H1 (cell line): ENCODE measurements at places on chromosomes 7 and 10. TPM values are rescaled to one million over a fixed set of nuclear protein-coding genes. Genes with fewer than 3 reads are reported as not detected.

EBLN1 gene
- not detected in 2 replicates for total RNA-seq

MLXIPL gene
- total RNA-seq: 8.6 and 9.4 TPM in 2 replicates

IDI2 gene
- total RNA-seq: not detected in 2 replicates

CALCR gene
- 3.0 and 3.6 TPM in 2 replicates for total RNA-seq

AFAP1L2 gene
- 6.2 and 6.4 TPM in 2 replicates for total RNA-seq

TET1 gene
- 68.5 and 69.3 TPM in 2 replicates for total RNA-seq

SPACDR gene
- 0.33 TPM in 1 of 2 replicates, not detected in the other for total RNA-seq

- no peak overlapping the region for H3K27ac ChIP-seq
- H3K27me3 ChIP-seq: no peaks in the 10 kb centered on the region
- DNase-seq: no peak
These were observed 44.7 kb upstream of the GARS1 start for GRCh38 chr7:30549931-30550493.

DNA sequence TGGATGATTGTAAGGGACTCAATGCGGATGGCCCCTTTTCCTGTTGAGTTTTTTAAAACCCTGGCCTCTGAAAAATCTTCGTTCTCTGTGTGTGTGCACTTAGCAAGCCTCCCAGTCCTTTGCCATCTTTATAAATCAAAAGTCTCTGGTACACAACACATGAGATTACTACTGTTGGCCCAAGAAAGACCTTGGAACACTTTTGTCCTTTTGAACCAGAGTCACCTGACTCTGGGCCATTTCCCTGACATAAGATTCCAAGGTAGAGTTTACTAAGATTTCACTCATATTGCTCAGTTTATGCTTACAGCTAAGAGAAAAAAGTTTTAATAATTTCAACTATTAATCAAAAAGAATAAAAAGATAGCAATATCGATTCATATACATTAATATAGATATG, 64.7 kb upstream of the IFRD1 start:
- H3K27me3 ChIP-seq: no peaks in the 10 kb centered on the region
- no peak overlapping the region for H3K4me3 ChIP-seq
- no peak for DNase-seq
- H3K4me1 ChIP-seq: no peaks in the 10 kb centered on the region
- no peaks in the 10 kb centered on the region for H3K36me3 ChIP-seq
- no peak overlapping the region for H3K27ac ChIP-seq

DNA sequence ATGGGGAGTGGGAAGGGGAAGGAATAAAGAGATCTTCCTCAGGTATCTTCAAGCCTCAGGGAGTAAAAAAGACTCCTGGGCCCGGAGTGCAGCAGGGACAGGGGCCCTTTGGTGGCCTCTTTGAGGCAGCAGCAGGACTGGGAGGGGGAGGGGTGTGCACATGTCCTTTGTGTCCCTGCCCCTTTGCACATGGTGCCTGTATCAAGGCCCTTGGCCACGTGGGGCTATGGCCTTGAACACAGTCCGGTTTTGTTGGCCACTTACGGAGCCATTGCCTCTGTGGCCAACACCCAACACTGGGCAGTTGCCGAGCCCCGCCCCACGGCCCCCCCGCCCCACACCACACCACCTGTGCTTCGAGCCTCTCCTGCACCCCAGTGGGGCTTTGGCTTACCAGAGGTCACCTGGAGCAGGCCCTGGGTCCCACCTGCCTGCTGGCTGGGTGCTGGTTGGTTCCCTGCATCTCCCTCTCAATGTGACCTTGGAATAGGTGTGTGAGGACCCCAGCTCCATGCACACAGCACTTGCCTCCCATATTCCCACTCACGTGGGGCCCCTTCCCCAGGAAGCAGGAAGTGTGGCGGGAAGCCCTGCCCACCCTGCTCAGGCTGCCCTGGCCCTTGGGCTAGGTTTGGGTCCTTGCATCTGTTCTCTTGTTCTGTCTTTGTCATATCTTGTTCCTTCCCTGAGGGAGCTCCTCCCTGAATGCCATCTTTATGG, 5.4 kb downstream of the SAP25 start:
- DNase-seq: no peak
- H3K27ac ChIP-seq: no peak overlapping the region
- H3K36me3 ChIP-seq: no peaks in the 10 kb centered on the region
- peaks cover 48% of the 10 kb centered on the region for H3K4me1 ChIP-seq

- no peaks in the 10 kb centered on the region for H3K36me3 ChIP-seq
- no peak for DNase-seq
- no peaks in the 10 kb centered on the region for H3K27me3 ChIP-seq
These were observed 287.1 kb downstream of the WDR11 start for GRCh38 chr10:121138112-121138860.

GRCh38 chr10:70775679-70776454, 9.3 kb downstream of the TBATA start:
- no peaks in the 10 kb centered on the region for H3K4me1 ChIP-seq
- H3K36me3 ChIP-seq: no peaks in the 10 kb centered on the region
- H3K27ac ChIP-seq: no peak overlapping the region
- no peaks in the 10 kb centered on the region for H3K27me3 ChIP-seq
- peak; percentile 40 for DNase-seq

- peak; percentile 87 for DNase-seq
- peaks cover 17% of the 10 kb centered on the region for H3K4me1 ChIP-seq
- H3K27ac ChIP-seq: no peak overlapping the region
- no peaks in the 10 kb centered on the region for H3K36me3 ChIP-seq
- H3K4me3 ChIP-seq: peak overlapping the region; percentile 33
- H3K27me3 ChIP-seq: peaks cover 63% of the 10 kb centered on the region
These were observed 514 bp upstream of the GAD2 start for GRCh38 chr10:26215935-26216584.

- no peaks in the 10 kb centered on the region for H3K36me3 ChIP-seq
- DNase-seq: no peak
- no peak overlapping the region for H3K4me3 ChIP-seq
- H3K27me3 ChIP-seq: no peaks in the 10 kb centered on the region
- no peaks in the 10 kb centered on the region for H3K4me1 ChIP-seq
These were observed 93.3 kb downstream of the MGMT start for GRCh38 chr10:129560361-129560760.

GRCh38 chr10:75399461-75400162, 2.0 kb downstream of the ZNF503 start:
- H3K4me3 ChIP-seq: peak overlapping the region; percentile 34
- H3K27ac ChIP-seq: no peak overlapping the region
- no peaks in the 10 kb centered on the region for H3K36me3 ChIP-seq
- H3K27me3 ChIP-seq: peaks cover 79% of the 10 kb centered on the region

- H3K36me3 ChIP-seq: no peaks in the 10 kb centered on the region
- H3K4me3 ChIP-seq: no peak overlapping the region
- H3K27ac ChIP-seq: no peak overlapping the region
- no peak for DNase-seq
- no peaks in the 10 kb centered on the region for H3K27me3 ChIP-seq
These were observed 85.4 kb downstream of the PCLO start for GRCh38 chr7:83077328-83077727.

DNA sequence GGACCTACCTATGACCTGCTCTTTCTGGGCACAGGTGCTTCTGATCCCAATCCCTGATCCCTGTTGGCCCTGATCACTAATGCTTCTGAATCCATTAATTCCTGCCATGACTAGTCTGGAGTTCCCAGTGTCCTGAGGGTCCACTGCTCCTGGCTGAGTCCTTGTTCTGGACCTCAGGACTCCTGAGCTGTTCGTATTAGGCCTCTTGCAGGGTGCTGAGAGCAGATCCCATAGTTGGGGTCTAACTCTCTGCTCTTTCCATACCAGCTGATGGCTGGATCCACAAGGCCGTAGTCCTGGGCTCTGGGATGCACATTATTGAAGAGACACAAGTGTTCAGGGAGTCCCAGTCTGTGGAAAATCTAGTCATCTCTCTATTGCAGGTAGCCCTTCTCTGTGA, 7.0 kb downstream of the MRPL43 start:
- no peaks in the 10 kb centered on the region for H3K27me3 ChIP-seq
- H3K4me1 ChIP-seq: no peaks in the 10 kb centered on the region; the same call in 1 of the 2 replicates
- DNase-seq: no peak
- no peak overlapping the region for H3K27ac ChIP-seq
- no peak overlapping the region for H3K4me3 ChIP-seq

DNA sequence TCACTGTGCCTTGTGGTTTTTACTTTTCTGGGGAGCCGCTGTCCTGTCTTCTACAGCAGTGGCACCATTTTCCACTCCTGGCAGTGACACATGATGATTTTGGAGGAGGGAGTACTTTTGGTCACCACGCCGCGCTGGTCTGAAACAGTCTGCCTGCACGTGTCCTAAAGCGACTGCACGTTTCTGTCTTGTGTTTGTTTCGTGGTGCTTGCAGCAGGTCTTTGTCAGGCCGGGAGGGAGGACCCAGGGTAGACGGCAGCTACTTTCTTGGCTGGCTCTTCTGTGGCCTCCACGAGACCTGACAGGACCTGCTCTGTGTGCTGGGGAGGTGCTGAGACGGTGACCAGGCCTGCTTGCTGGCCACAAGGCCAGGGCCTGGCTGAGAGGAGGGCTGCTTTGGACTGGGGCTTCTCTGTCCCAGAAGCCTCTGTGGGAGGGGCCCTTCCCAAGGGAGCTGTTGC, 82.0 kb downstream of the GLRX3 start:
- H3K27me3 ChIP-seq: no peaks in the 10 kb centered on the region
- no peak overlapping the region for H3K27ac ChIP-seq
- no peak for DNase-seq
- H3K4me3 ChIP-seq: no peak overlapping the region
- no peaks in the 10 kb centered on the region for H3K36me3 ChIP-seq
- H3K4me1 ChIP-seq: no peaks in the 10 kb centered on the region

DNA sequence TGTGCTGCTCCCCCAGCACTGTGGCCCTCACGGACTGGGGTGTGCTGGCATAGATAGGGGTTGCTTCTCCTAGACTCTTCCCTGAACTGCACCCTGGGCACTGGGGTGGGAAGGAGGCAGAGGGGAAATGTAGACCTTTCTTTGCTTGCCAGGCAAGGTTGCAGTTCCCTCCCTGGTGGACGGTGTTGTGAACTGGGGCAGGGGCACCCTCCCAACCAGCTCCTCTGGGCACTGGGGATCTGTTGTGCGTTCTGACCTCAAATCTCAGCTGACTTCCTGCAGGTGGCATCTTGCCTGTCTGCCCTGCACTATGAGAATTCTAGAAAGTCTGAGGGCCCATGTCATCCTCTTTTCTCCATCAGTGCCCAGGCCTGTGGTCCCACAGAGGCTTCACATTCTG, 53.9 kb downstream of the ARHGAP22 start:
- H3K27ac ChIP-seq: no peak overlapping the region
- no peaks in the 10 kb centered on the region for H3K4me1 ChIP-seq
- no peaks in the 10 kb centered on the region for H3K36me3 ChIP-seq
- no peak overlapping the region for H3K4me3 ChIP-seq
- H3K27me3 ChIP-seq: no peaks in the 10 kb centered on the region

DNA sequence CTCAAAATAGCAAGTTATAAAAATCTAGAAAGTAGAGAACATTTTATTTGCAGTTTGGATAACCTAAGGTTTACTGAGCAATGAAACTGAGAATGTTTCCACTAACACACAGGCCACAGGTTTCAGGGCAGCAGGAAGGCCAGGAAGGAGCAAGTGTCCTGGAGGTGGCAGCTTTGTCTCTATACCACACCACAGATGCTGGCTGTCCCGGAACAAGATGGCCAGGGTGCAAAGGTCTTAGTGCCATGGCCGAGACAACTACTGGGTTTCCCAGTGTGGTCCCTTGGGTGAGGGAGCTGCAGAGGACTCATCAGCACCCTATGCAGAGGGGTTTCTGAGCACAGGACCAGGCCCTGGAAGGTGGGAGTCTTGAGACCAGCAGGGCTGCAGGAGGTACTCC, 92.0 kb downstream of the CTBP2 start:
- H3K4me1 ChIP-seq: peaks cover 26% of the 10 kb centered on the region
- DNase-seq: no peak
- no peak overlapping the region for H3K4me3 ChIP-seq
- peaks cover 10% of the 10 kb centered on the region for H3K36me3 ChIP-seq
- no peaks in the 10 kb centered on the region for H3K27me3 ChIP-seq

DNA sequence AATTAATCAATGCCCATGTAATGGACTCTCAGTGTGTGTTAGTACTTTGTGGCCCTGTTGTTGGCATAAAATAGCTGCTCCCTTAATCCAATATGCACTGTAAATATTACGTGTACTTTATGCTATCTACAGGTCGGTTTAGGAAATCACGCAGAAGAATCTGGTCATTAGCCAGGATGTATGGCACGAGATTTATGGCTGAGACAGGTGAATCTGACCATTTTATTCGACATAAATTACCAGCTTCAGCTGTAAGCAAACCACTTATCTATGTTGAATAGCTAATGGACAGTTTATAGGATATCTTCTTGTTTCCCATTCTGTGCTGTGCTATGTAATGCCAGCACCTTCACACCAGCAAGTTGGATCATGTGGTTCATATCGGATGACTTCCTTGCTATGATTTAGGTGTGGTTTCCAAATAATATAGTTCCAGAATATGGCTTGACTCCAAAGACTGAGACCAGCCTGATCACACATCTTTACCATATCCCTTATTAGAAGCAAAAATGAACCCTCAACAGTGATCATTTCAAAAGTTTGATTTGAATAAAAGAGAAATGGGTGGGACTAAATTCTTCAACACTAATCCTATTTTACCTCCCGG, 301.4 kb downstream of the AHR start:
- no peaks in the 10 kb centered on the region for H3K27me3 ChIP-seq
- no peak overlapping the region for H3K4me3 ChIP-seq
- DNase-seq: no peak
- no peaks in the 10 kb centered on the region for H3K4me1 ChIP-seq

GRCh38 chr7:36683695-36684357, 40.5 kb downstream of the AOAH start:
- H3K4me3 ChIP-seq: no peak overlapping the region
- H3K27me3 ChIP-seq: no peaks in the 10 kb centered on the region
- no peak for DNase-seq
- no peaks in the 10 kb centered on the region for H3K4me1 ChIP-seq
- no peaks in the 10 kb centered on the region for H3K36me3 ChIP-seq

GRCh38 chr10:49058463-49059255, 56.7 kb downstream of the VSTM4 start:
- no peak overlapping the region for H3K27ac ChIP-seq
- no peaks in the 10 kb centered on the region for H3K27me3 ChIP-seq
- no peaks in the 10 kb centered on the region for H3K4me1 ChIP-seq
- DNase-seq: no peak

- H3K4me1 ChIP-seq: 0 out of 2 replicates have a peak, but pooled peaks cover 3% of the 10 kb centered on the region
- H3K4me3 ChIP-seq: no peak overlapping the region
- no peak overlapping the region for H3K27ac ChIP-seq
- no peaks in the 10 kb centered on the region for H3K27me3 ChIP-seq
These were observed 355.1 kb upstream of the MKI67 start for GRCh38 chr10:128481152-128481840.

GRCh38 chr10:79090134-79090803, 21.5 kb downstream of the ZMIZ1 start:
- H3K27me3 ChIP-seq: no peaks in the 10 kb centered on the region
- H3K27ac ChIP-seq: no peak overlapping the region
- no peaks in the 10 kb centered on the region for H3K36me3 ChIP-seq

DNA sequence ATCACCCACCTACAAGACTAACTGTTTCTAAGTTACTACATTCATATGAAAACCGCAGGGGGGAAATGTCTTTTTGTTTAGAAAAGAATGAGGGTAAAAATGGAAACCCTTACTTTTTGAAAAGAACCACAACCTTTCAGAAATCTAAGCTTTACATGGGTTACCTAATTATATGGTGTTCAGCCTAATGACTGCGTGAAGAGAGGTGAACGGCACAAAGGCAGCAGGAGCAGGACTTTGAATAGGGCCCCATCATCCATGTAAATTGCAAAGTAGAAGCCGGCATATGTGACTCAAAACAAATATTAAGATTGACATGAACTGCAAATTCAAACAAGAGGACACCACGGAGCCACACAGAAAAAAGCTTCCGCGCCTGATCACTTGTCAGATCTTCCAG, 25.1 kb downstream of the NEBL start:
- H3K27me3 ChIP-seq: no peaks in the 10 kb centered on the region
- no peaks in the 10 kb centered on the region for H3K36me3 ChIP-seq
- DNase-seq: no peak
- peaks cover 5% of the 10 kb centered on the region for H3K4me1 ChIP-seq
